Stimulated activated CD8-positive, alpha-beta memory T cell treated with anti-CD3 and anti-CD28 coated beads, Interleukin-7, amount 100 ng/mL, for 48 hours (primary cell): ENCODE measurements at places on chromosomes 16 and 17.

GRCh38 chr16:3020247-3020603, at the start of gene TNFRSF12A:
Gene TNFRSF12A (plus strand): TSS chr16:3020368. CDS start chr16:3020398, 30 bp downstream.
- no peak for DNase-seq

- peak; percentile 28 for DNase-seq
These were observed 22.6 kb upstream of the SPATA32 start for GRCh38 chr17:45284176-45285140.

DNA sequence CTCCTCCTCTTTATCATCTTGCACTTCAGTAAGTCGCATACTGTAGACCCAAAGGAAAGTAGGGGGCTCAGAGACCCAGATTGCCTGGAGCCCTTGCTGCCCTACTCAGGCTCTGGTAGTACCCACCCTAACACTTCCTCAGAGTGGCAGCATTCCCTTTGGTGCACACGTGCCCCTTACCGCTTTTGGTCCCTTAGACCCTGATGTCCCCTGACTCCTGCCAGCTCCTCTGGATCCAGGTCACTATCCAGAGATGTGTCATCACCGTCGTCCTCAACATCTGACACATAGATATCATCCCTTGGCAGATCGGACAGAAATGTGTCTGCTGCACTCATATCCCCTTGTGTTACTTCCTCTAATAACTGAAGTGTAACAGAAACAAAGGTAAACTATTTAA, 5.4 kb upstream of the PSMC5 start:
- DNase-seq = no peak

DNA sequence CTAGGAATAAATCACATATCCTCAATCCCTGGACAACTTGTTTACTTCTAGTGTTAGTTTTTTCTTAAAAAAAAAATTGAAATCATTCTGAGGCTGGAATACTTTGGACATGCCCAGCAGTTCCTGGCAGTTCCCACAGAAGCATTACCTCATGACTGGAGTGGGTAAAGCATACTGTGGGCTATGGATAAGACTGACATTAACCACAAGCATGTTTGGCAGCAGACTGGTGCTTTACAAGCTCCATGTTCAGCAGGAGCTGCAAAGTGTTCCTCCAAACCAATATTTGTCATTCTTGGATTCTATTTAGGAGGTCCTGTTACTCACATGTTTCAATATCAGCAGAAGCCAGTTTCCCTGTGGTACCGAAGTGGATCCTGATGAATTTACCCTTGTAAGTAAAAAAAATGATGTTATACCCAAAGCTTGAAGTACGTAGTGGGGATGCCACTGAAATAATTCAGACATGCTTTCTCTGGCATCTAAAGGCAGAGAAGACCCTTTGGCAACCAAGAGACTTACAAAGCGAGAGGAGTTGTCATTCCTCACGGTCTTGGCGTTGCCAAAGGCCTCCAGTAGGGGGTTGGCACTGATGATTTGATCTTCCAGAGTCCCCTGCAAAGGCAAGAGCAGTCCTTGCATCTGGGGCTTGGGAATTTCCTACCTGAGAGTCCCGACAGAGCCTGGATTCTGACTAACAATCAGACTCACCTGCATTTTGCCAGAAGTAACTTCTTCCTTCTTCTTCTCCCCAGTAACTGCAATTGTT, 4.9 kb downstream of the MYH1 start:
- DNase-seq = no peak

- no peak for DNase-seq
These were observed 42.7 kb downstream of the ATF7IP2 start for GRCh38 chr16:10428433-10429168.
